HuH-7 (cell line): ENCODE measurements at places on chromosomes 3 and 15.

- no peak for DNase-seq
Observed at GRCh38 chr3:69770219-69770618, 31.0 kb downstream of the MITF start.

GRCh38 chr3:69143612-69144011 is 21.2 kb upstream of the LMOD3 start:
- no peak for DNase-seq

DNA sequence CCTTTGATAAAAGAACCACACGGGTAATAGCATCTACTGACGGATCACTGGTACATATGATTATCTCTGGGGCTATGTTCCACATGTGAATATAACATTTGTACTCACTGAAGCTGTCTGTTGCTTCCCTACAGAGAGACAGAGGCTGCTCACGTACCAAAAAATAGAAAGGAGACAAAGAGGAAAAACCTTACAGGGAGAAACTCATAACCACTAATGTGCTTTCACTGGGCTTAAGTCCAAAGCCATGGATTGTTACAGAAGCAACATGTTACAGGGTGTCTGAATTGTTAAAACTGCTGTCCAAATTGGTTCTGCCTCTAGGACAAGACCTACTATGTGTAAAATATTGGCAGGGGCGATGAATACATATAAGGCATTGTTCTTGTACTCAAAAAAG is 311.9 kb downstream of the FOXP1 start:
- DNase-seq = no peak

DNA sequence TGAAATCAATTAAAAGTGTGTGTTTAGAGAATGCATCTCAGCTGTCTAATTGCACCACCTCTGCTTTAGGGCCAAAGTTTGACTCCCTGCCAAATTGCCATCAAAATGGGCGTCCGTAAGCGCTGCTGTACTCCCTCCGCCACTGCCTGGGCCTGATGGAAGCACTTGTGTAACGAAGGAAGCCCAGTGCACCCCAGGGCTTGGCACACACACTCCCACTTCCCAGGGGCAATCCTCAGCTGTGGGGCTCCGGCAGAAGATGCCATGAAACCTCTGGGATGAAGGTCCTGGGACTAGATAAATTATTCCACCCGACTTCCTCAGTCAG is 137.8 kb downstream of the RORA start:
- no peak for DNase-seq

DNA sequence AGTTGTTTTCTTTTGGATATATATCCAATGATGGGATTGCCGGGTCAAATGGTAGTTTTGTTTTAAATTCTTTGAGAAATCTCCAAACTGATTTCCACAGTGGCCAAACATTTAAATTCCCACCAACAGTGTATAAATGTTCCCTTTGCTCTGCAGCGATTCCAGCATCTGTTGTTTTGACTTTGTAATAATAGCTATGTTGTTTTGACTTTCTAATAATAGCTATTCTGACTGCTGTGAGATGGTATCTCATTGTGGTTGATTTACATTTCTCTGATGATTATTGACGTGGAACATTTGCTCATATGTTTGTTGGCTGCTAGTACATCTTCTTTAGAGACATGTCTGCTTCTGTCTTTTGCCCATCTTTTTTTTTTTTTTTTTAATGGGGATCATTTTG is 332.2 kb upstream of the GBE1 start:
- DNase-seq = no peak

DNA sequence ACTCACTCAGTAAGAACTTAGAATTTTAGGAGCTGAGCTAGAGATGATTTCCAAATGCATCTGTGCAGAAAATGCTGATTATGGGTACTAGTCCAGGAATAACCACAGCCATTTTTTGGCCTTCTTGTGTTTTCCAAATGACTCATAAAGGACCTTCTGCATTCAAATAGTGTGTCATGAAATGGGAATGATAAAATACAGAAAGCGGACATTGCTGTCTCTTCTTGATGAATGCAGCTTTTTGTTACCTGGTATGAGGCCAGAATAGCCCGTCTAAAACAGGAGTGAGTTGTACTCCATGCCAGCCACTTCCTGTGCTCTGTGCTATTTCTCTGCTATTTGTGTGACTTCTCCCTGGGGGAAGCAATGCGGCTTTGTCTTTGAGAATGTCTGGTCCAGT is 20.5 kb upstream of the FRMD5 start:
- DNase-seq = no peak

- DNase-seq = no peak
Observed at GRCh38 chr3:122004107-122004506, 17.9 kb downstream of the ILDR1 start.

DNA sequence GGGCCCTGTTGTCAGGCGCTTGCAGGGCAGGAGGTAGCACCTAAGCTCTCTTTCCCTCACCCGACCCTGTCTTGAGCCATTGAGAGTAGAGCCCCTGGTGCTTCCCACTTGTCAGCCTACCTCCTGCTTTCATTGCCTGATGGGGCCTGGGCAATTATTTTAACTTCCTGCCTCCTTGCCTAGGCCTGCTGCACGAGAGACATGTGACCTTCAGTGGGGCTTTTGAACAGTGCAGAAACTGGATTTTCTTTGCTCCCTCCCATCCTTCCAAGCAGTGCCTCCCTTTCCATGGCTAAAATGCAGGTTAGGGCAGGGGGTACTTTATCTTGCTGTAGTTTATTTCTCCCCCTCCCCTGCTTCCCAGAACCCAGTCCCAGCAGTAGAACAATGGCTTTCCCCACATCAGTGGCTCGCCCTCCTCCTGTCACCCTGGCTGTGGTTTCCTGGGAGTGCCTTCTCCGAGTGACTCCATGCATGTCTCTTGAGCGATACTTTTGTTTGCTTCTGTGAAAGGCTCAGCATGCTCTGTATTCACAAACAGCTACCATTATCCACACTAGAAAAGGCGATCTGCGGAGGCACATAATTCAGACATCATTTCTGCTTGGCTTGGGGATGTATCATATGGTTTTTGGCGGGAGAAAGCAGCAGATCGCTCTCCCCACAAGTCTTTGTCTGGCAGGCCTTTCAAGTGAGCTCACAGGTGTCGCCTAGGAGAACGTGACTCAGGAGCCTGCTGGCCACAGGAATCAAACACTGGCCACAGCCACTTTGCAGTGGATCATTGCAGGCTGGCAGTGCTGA is 24.1 kb downstream of the PDIA5 start:
- no peak for DNase-seq

- DNase-seq = no peak
Observed at GRCh38 chr15:101266034-101266433, 11.3 kb downstream of the SELENOS start.

DNA sequence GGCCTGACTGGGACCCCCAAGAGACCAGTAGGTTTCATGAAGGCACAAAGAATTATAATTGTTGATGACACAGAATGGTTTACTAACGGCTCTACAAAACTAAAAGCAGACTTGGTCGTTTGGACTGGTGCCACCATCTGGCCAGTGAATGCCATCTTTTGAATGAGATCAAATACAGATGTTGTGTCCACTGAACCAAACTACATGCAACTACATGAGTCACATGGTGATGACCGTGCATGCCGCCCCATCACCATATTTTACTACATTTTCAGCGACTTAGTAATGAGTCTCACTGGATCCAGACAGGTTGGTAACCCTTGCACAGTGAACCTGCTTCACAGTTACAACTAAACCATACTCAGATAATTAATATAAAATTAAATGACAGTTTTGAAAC is 803.3 kb downstream of the DIPK2A start:
- no peak for DNase-seq

DNA sequence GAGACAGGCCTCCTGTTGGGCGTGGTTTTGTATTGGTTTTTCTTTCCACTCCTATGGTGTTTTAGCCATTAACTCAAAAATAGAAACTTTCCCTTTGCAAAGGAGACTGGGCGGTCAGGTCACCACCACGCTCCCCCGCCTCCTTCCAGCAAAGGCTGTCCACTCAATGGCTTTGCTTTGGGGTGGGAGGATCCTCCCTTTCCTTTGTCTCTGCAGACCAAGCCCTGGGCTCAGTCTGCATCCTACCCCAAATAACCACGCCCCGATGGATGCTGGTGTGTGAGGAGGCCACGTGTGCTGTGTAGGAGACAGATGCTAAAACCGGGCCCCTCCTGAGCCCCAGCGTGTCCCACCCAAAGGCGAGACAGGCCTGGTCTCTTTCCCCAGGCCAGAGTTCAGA is 68.5 kb downstream of the GRIP2 start:
- no peak for DNase-seq

DNA sequence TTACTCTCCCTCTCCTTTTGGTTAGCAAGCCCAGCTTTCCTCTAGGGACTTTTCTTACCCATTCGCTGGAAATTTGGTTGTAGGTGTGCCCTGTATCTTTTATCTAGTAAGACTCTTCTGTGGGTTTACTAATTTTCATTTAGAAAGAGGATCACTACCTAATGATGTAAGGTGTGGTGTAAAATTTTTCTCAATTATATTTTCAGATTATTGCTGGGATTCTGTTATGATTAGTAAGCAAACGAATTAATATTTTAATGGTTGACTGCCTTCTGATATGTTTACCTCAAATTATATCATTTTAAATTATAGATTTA is 28.5 kb downstream of the PLCL2 start:
- no peak for DNase-seq

DNA sequence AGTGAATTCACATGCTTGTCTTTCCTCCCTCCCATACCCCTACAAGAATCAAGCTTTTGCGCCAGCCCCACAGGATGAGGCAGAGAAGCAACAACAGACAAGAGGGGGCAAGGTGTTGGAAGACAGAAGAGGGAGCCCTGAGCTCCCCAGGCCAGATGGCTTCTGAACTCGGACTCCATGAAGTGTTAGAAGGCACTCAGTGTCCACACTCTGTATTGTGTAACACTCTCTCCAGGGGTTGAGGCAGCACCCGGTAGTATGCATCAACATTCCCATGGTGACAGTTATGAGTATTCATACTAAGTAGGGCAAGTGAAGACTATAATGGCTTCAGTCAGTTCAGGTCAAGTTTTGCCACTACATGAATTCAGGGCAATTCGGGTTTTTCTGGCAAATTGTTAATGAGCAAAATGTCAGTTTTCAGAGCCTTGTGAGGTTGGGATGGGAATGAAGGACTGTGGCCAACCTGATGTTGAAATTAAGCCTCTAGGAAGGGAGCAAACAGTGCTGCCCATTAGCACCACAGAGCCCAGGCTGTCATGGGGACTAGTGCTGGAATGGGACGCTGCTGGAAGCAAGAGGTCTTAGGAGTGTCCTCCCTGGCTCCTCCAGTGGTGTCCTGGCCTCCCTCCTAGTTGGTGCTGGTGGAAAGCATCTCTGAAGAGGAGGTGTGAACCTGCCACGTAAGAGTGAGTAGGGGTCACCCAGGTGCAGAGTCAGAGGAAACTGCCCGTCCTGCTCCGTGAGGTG is 79.4 kb downstream of the KLF15 start:
- DNase-seq = no peak

DNA sequence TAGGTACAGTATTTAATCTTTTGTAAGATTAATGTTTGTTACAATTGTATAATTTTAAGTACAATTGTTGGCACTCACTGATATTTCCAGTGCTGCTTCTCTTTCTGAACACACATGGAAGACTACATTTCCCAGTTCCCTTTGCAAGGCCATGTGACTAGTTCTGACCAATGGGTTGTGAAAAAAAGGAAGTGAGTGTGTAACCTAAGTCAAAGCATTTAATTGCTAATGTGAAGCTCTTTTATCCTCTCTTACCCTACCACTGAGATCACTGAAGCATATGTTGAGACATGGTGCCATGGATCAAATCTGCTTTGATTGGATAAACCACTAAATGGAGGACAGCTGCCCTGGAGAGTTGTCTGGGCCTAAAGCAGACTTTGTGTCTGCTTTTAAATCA is 83.9 kb upstream of the PLXND1 start:
- DNase-seq = peak; percentile 37

GRCh38 chr3:148332509-148332908 is 365.2 kb upstream of the AGTR1 start:
- DNase-seq = peak; percentile 4

DNA sequence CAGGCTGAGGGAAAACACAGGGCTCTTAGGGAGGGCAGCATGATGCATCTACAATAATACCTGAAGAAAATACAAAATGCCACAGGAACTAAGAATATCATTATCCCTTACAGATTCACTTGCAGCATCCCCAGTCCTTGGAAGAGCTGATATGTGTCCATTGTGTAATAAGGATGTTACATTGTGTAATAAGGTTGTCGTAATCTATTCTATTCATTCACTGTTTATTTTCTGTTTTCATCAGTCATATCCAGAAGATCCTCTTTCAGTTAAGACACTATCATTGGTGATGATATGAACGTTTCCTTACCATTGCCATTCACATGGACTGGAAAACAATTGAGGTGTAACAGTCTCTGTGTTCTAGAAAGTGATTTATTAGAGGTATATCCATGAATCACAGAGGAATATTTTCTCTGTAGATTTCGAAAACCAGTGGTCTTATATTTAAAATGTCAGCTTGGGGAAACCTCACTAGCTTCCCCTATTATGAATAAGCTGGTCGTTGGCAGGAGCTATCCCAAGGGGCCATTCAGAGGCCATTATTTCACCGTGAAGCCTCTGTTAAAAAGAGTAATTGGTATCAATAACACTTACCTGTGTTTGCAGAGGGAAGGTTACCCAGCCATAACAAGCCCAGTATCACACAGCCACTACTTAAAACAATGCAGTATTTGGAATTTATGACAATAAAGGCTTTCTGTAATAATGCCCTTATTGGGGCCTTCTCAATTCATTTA is 241.1 kb downstream of the ZNF385D start:
- no peak for DNase-seq

GRCh38 chr3:155232605-155233004 is 60.9 kb downstream of the STRIT1 start:
- no peak for DNase-seq

GRCh38 chr3:148694116-148694515 is 3.6 kb upstream of the AGTR1 start:
- no peak for DNase-seq

GRCh38 chr3:16070707-16071106 is 103.8 kb upstream of the GALNT15 start:
- DNase-seq = no peak

GRCh38 chr3:175916191-175916934 is 1057.2 kb downstream of the NAALADL2 start:
- no peak for DNase-seq

DNA sequence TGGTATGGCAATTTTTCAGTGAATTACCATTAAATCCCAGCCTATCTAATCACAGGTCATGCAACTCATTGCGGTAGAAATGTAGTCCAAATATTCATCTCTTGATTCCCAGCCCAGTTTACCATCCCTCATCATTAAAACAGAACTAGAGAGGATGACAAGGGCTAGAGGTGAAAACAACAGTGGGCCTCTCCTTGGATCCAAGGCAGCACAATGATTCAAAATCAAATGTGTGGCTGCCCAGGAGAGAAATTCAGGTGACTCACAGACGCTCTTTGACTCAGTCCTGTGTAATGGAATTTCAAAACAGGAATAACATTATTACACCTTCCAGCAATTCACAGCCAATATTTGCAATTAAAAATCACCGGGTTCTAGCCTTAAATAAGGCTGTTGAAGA is 246.5 kb downstream of the TBL1XR1 start:
- no peak for DNase-seq

- DNase-seq = peak; percentile 51
Observed at GRCh38 chr15:84982301-84982920, 755 bp downstream of the PDE8A start.
